ENCODE measurements at places on chromosomes 5 and 9. TPM values are rescaled to one million over a fixed set of nuclear protein-coding genes. Genes with fewer than 3 reads are reported as not detected.

NDST1 gene
- 110 TPM for total RNA-seq

CHSY3 gene
- total RNA-seq = 0.46 TPM

ATG10 gene
- 5.4 TPM for total RNA-seq

DNA sequence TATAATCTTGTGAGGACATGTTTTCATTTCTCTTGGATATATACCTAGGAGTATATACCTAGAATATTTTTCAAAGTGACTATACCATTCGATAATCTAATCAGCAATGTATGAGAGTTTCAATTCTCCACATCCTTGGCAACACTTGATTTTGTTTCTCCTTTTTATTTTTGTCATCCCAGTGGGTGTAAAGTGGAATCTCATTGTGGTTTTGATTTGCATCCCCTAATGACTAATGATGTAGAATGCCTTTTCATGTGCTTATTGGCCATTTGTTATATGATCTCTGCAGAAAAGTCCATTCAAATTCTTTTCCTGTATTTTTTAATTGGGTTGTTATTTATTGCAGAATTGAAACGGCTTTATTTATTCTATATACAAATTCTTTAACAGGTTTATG lies 15.2 kb downstream of the ZCCHC9 start:
- H3K36me3 ChIP-seq = peaks cover 4% of the 10 kb centered on the region
- H3K27me3 ChIP-seq = no peaks in the 10 kb centered on the region
- no peak for DNase-seq
- H3K4me3 ChIP-seq = no peak overlapping the region
- H3K27ac ChIP-seq = no peak overlapping the region
- no peaks in the 10 kb centered on the region for H3K4me1 ChIP-seq

DNA sequence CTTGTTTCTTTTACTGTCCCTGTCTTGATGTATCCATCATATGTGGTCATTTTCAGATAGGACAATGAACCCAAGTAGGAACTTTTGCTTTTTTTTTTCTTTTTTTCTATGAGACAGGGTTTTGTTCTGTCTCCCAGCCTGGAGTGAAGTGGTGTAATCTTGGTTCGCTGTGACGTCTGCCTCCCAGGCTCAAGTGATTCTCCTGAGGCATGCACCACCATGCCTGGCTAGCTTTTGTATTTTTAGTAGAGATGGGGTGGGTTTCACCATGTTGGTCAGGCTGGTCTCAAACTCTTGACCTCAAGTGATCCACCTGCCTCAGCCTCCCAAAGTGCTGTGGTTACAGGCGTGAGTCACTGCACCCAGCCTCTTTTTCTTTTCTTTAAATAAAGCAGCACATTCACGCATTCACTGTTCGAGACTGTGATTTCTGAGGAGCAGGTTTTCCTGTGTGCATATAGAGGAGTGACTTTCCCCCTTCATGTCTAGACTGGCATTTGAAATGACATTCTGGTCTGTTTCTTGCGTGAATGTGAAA lies 448.5 kb downstream of the KDM4C start:
- no peaks in the 10 kb centered on the region for H3K36me3 ChIP-seq
- H3K27me3 ChIP-seq = no peaks in the 10 kb centered on the region
- H3K4me3 ChIP-seq = no peak overlapping the region

DNA sequence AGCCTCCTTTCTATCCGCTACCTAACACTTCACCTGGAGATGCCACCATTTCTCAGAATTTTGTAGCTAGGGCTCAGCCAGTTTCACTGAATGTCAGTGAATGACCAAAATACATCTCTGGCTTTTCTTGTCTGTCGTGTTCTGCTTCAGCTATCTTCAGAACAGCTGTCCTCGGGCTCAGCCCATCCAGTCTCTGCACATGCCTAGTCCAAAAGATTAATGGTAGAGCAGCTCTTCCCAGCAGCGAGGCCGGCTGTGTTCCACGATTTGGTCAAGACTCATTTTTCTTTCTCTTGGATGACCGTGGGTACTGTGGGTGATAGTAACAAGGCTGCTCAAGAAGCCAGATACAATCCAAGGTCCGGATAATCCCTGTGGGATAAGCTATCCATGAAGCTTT lies 342.8 kb downstream of the GABRG2 start:
- DNase-seq = no peak
- no peaks in the 10 kb centered on the region for H3K27me3 ChIP-seq
- no peaks in the 10 kb centered on the region for H3K36me3 ChIP-seq
- H3K27ac ChIP-seq = no peak overlapping the region
- no peak overlapping the region for H3K4me3 ChIP-seq

- no peak overlapping the region for H3K27ac ChIP-seq
- H3K36me3 ChIP-seq = no peaks in the 10 kb centered on the region
- no peaks in the 10 kb centered on the region for H3K27me3 ChIP-seq
Observed at GRCh38 chr5:41587668-41588067, 77.3 kb upstream of the PLCXD3 start.

- DNase-seq = no peak
- no peaks in the 10 kb centered on the region for H3K4me1 ChIP-seq
- H3K4me3 ChIP-seq = no peak overlapping the region
- no peaks in the 10 kb centered on the region for H3K36me3 ChIP-seq
- no peak overlapping the region for H3K27ac ChIP-seq
Observed at GRCh38 chr5:61357745-61358144, 25.7 kb downstream of the ZSWIM6 start.

DNA sequence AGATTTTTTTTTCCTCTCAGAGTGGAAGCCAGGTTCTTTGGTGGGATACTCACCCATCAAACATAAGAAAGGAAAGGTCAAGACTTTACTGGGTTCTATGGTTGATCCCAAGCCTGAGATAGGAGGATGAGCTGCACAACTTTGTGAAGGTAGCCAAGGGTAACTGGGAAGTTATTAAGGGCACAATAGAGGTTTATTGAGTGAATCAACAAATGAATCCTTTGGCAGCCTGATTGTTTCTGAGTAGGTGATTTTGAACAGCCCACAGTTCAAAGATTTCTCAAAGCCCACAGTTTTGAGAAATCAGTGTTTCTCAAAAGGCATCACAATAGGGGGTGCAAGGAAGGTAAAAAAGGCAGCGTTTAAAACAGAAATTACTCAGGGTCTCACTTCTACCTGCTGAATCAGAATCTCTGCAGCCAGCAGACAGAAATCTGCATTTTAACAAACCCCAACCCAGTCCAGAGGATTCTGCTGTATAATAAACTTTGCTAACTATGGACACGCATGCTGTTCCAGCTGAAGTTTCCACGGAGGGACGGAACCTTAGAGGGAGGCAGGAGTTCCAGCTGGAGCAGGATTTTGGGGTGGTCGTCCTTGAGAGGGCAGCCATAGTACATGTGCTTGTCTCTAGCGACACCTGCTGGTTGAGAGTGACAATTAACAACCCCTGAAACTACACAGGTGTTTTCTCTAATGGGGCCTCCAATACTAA lies 32.7 kb upstream of the FSD1L start:
- H3K27ac ChIP-seq = no peak overlapping the region
- no peak overlapping the region for H3K4me3 ChIP-seq
- H3K4me1 ChIP-seq = peaks cover 22% of the 10 kb centered on the region
- no peaks in the 10 kb centered on the region for H3K27me3 ChIP-seq

DNA sequence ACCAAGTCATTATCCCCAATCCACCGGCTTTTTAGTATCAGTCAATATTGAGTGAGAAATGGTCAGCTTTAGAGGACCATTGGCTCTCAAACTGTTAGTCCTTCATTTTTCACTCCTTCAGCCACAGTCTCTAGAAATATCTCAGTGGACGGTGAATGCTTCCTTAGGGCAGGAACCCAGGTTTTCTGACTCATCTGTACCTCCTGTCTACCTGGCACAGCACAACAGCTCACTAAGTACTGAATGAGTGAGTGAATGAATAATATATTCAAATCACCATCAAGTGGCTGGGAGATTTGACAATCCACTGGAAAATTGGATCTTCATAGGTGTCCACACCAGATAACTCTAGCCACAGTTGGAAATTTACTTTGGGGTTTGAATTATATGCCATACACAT lies 609.5 kb upstream of the CLINT1 start:
- H3K4me1 ChIP-seq = peaks cover 4% of the 10 kb centered on the region
- no peak for DNase-seq
- no peaks in the 10 kb centered on the region for H3K27me3 ChIP-seq
- H3K4me3 ChIP-seq = no peak overlapping the region
- H3K36me3 ChIP-seq = no peaks in the 10 kb centered on the region

- no peak overlapping the region for H3K4me3 ChIP-seq
- no peaks in the 10 kb centered on the region for H3K36me3 ChIP-seq
- no peaks in the 10 kb centered on the region for H3K27me3 ChIP-seq
- DNase-seq = no peak
- no peak overlapping the region for H3K27ac ChIP-seq
Observed at GRCh38 chr5:112689155-112689909, 48.4 kb upstream of the APC start.

- no peaks in the 10 kb centered on the region for H3K27me3 ChIP-seq
- H3K4me1 ChIP-seq = no peaks in the 10 kb centered on the region
- peaks cover 1% of the 10 kb centered on the region for H3K36me3 ChIP-seq
- no peak for DNase-seq
- H3K4me3 ChIP-seq = no peak overlapping the region
Observed at GRCh38 chr5:141558150-141558549, 60.6 kb downstream of the DIAPH1 start.

- no peaks in the 10 kb centered on the region for H3K36me3 ChIP-seq
- H3K27me3 ChIP-seq = no peaks in the 10 kb centered on the region
- H3K4me1 ChIP-seq = no peaks in the 10 kb centered on the region
- H3K27ac ChIP-seq = no peak overlapping the region
Observed at GRCh38 chr5:154312576-154312975, 122.0 kb downstream of the GALNT10 start.
